ENCODE measurements at places on chromosomes 2 and 18.

- DNase-seq, result no peak
These were observed 16.0 kb upstream of the TSPYL6 start for GRCh38 chr2:54271843-54272627.

DNA sequence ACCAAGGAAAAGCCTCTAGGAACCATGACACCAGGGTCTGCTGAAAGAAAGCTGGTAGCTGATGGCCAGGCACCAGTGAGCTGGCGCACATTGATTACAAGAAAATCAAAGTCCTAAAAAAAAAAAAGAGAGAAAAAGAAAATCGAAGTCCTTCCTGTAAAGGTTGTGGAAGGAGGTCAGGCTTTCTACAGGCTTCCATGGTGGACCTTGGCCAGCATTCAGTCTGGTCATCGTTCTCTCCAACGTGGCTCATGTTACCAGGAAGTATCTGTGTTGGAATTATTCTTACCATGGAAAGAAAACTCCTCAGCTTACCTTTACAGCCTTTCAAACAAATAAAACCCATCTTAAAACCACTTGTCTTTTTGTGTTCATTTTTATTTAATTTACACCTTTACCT lies 65.6 kb downstream of the CYB5A start:
- DNase-seq, result no peak

DNA sequence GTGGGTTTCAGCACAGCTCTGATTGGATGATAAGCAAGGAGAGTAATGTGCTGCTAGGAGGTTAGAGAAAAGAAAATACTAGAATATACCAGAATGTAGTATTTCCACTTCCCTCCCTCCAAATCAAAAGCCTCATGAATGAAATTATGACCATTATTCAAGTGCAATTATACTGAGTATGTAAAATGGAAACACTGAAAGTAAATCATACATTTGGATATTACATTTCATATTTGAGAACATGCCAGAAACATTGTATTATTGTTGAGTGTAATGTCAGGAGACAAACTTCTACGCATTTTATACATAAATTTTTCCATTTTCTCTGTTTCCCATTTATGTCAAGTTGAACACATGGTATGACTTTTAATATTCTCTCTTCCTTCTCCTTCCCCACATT lies 942 bp upstream of the CETN1 start:
- DNase-seq, result no peak

GRCh38 chr2:235793163-235793752 lies 299.4 kb downstream of the AGAP1 start:
- no peak for DNase-seq

DNA sequence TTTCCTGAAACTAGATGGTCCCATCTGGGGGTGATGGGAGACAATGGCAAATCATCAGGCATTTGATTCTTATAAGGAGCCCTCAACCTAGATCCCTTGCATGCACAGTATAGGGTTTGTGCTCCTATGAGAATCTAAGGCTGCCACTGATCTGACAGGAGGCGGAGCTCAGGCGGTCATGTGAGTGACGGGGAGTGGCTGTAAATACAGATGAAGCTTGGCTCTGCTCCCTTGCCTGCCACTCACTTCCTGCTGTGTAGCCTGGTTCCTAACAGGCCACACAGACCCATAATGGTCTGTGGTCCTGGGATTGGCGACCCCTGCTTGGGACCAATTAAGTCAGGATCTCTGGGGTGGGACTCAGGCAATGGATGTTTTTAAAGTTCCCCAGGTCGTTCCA lies 293.4 kb downstream of the ZNF521 start:
- no peak for DNase-seq

DNA sequence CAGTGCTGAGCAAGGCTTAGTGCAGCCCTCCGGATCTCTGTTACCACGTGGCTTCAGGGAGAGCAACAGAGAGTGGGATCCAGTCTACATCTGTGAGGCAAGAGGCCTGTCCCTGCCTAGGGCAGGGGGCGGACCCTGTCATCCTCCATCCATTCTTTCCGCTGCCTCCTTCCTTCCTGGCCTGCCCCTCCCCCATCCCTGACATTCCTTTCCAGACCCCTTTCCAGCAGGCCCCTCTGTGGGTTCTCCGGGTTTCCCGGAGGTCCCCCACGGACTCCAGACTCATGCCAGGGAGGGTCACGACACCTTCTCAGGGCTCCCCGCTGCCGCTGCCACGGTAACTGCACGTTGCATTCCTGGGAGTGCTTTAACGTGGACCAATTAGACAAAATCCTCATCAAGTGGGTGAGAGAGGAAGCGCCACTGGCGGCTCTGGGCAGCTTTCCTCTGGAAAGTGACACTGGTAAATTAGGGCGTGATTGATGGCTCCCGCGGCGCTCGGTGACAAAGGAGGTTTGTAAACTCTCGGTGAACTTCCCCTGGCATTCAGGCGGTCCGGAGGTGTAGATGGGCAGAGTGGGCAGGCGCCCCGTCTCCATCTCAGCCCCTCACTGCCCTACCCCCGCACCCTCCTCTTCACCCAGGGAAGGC lies 11.4 kb downstream of the ATOH8 start:
- no peak for DNase-seq

- DNase-seq, result no peak
These were observed 282.7 kb upstream of the MAP2 start for GRCh38 chr2:209141142-209141541.

DNA sequence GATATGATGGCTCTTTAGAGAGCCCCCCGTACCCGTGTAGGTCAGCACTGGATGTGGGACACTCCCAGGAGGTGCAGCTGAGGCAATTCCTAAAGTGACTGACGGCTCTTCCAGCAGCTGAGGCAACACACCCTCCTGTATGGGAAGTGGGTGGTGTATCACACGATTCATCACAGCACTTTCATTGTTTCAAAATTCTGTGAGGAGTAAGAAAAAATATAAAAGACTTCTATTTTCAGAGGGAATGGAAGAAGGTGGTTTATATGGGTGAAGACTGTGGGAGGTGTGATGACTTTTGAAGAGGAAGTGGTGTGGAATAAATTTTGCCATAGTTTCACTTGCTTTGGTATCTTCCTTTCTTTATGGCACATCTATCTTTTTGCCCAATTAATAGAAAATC lies 22.3 kb downstream of the QPCT start:
- no peak for DNase-seq

GRCh38 chr2:227460833-227461232 lies 11.1 kb upstream of the AGFG1 start:
- no peak for DNase-seq

GRCh38 chr2:164882276-164882675 lies 40.7 kb upstream of the COBLL1 start:
- DNase-seq, result no peak

DNA sequence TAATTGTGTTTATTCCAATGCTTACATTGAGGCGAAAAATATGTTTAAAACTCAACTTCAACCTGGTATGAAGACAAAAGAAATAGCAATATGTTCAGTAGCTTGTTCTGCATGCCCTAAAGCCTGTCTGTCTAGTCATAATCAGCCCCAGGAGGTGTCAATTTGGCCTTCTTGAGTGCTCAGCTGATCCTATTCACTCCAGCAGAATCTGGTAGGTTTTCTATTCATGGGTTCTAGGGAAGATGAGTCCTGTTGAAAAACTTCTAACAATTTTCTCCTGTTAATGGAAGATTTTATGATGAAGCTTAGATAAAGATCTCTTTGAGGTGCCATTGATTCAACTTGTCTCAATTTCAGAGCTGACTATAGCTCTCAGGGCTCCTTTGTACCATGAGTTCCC lies 402.0 kb upstream of the UBE2E3 start:
- no peak for DNase-seq

- DNase-seq, result no peak
These were observed 250.7 kb downstream of the VAPA start for GRCh38 chr18:10164271-10165071.

- DNase-seq, result no peak
These were observed 899.1 kb downstream of the TMEM182 start for GRCh38 chr2:103660947-103661346.

DNA sequence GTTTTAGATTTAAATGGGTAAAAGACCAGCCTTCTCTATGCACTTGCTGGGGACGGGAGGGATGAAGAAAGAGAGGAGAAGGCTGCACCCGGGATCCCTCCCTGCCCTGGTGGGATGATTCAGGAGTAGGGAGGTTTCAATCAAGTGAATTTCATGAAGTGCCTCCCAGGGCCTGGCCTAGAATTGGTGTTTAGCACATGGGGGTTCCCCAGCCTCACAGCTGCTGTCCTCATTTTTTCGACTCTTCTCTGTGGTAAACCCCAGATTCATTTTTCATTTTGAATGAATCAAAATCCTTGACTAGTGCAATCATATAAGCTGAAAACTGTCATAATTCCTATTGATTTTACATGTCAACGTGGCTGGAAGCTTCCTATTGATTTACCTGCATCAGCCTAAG lies 81.1 kb downstream of the LPIN1 start:
- no peak for DNase-seq

DNA sequence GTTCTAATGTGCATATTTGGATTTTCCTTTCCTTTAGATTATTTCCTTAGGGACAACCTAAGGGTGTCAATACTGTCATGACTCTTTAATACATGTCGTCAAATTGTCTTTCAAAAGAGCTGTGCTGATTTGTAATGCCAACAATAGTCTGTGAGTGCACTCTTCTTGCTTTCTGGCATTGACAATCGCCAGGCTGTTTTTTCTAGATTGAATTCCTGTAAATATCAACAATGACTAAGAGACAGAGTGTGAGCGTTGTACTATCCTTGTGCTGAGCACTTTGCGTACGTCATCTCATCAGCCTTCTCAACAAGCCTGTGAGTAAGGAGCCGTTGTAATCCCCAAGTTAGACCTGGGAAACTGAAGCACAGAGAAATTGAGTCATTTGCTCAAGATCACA lies 96.0 kb downstream of the ACOXL start:
- DNase-seq, result no peak

DNA sequence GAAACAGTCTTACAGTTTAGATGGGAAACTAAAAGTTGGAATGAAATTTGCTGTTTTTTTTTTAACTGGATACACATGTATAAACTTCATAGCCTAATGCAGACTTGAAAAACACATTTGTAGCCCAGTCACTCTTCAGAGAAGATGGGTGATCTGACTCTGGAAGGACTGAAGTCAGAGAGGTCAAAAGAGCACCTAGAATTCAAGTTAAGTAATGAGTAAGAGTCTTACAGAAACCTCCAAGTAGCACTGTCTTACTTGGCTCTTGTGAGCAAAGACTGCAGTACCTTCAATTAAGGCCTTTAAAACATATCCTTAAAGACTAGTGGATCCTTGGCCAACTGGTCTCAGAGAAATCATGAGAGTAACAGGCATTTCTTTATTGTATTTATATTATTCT lies 41.9 kb downstream of the TRAPPC8 start:
- no peak for DNase-seq

- DNase-seq, result no peak
These were observed 66.2 kb downstream of the CRACDL start for GRCh38 chr2:98869870-98870269.

- DNase-seq, result no peak
These were observed 110.9 kb downstream of the FAM210A start for GRCh38 chr18:13615432-13615861.

- DNase-seq, result peak; percentile 27
These were observed 27.9 kb downstream of the TMEM17 start for GRCh38 chr2:62478093-62478580.

DNA sequence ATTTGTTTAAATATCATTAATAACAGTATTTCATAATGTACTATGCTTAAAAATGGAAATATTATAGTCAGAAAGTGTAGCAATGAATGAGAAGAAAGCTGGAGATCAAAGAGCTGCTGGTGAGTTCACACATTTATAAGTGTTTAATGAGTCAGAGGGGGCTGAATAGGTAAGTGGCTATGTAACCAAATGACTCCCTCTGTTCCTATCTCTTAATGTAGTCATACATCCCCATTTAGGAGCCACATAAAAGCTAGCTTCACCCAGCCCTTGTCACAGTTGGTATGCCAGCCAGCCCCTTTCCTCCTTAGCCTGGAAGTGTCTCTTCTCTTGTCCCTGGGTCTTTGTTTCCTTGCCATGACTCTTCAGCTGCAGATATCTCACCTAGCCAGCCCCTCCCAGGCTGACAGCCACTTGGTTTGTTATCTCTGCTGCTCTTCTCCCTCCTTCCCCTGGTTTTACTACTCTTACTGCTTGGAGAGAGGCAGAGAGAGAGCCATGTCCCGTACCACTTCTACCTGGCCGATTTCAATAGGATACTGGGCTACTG lies 438.6 kb upstream of the HNMT start:
- no peak for DNase-seq

- no peak for DNase-seq
These were observed 2.2 kb downstream of the AQP4 start for GRCh38 chr18:26863122-26863879.

GRCh38 chr2:101883860-101884259 lies 107.9 kb upstream of the IL1R2 start:
- peak; percentile 20 for DNase-seq

GRCh38 chr2:9885036-9885684 lies 41.9 kb downstream of the TAF1B start:
- DNase-seq, result no peak

GRCh38 chr2:18047896-18048657 lies 169.6 kb downstream of the KCNS3 start:
- DNase-seq, result no peak

GRCh38 chr2:235463893-235464292 lies 29.9 kb upstream of the AGAP1 start:
- no peak for DNase-seq

DNA sequence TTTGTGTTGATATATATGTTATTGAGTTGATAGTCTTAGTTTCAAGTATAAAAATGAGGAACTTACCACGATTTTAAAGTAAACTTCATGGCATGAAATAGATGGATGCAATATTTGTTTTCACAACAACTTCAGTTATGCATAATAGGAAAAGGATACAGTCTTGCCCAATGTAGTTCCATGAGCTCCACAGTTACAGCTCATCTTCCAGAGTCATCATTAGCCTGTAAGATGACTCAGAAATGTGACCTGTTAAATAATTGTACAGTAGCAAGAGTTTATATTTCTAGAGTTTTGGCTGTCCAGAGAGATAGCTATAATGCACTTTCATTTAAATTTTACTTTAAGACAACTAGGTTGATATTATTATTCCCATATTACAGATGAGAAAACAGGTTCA lies 80.9 kb upstream of the ARHGAP28 start:
- no peak for DNase-seq

DNA sequence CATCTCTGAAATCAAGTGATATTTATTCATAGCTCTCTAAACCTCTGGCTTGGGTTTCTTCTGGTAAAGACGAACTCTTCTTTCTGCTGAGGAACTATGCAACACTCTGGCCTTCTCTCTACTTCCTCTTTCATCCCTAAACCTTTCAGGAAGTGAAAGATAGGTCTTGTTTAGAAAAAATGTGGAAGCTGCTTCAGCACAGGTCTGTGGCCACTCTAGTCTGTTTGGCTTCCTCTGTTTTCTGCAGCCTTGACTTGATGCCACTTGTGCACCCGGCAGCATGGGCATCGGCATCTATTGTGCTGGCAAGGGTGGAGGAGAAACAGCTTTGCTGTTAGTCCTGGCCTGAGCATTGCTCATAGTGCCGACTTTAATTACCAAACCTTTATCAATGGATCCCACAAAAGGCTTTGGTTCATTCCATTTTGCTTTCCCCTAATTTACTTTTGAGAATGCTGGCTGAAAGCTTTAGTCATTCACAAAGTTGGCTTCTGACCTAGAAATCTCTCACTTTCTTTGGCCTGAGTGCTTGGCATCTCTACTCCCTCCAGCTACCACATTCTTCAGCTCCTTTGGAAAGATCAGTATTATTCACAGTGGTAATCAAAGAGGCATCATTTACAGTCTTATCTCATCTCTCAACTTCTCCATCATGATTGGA lies 32.0 kb upstream of the GPR39 start:
- DNase-seq, result peak; percentile 71

- no peak for DNase-seq
These were observed 82.2 kb upstream of the LRPPRC start for GRCh38 chr2:44077942-44078511.

All from HL-60 (cell line).